ENCODE measurements at places on chromosomes 7 and 10. TPM values are rescaled to one million over a fixed set of nuclear protein-coding genes. Genes with fewer than 3 reads are reported as not detected.

Gene PTPRN2
- total RNA-seq, result 12.7 TPM

DNA sequence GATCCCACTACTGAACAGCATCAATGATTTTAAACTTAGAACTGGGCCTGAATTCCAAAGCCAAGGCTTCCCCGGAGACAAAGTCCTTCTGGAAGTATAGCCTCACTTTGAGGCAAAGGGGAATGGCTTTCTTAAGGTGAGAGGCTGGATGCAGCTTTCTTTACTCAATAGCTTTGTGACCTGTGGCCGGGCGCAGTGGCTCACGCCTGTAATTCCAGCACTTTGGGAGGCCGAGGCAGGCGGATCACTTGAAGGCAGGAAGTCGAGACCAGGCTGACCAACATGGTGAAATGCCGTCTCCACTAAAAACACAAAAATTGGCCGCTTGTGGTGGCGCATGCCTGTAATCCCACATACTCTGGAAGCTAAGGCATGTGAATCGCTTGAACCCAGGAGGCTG, 3.2 kb upstream of the FGFR2 start:
- DNase-seq, result no peak

DNA sequence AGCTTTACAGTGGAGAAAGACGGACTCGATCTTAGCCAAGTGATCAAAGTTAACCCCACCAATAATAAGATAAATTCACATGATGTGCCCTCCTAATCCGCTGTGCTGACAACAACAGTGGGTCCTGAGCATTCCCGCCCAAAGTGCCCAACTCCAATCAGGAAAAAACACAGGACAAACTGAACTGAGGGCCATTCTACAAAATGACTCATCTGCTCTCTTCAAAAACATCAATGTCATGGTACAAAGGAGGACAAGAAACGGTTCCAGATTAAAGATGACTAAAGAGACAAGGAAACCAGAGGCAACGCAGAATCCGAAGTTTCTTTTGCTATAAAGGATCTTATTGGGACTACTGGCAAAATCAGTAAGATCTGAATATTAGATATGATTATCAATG, 79.4 kb downstream of the CTBP2 start:
- no peak for DNase-seq

- peak; percentile 81 for DNase-seq
Measured at GRCh38 chr7:16989811-16990413, 108.1 kb upstream of the AGR3 start.

- DNase-seq, result no peak
Measured at GRCh38 chr7:151425670-151426440, 14.1 kb downstream of the CRYGN start.

DNA sequence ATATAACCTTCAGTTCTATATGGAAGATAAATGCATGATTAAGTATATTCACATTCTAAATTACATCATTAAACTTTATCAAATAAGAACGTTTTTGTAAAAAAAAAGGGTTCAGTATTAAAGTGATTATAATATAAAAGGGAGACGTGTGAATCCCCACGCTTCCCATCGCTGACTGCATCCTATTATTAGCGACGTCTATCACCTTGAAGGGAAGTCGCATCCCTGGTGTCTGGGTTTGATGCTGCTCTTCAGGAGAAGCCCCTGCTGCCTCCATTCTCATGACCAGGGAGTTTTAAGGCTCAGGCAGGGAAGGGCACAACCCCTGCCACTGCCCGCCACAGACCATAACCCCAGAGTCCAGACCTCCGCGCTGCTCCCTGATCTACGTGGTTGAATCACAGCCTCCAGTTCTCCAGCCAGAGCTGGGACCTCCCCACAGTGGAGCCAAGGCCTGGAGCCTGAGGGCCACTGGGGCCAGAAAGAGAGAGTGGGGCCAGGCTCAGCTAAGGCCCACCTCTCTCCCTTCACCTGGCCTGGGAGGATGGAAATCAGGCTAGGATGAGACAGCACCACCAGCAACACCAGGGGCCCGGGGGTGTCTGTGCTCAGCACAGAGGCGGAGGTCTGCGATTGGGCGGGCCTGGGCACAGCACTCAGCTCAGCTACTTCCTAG, 130.6 kb downstream of the TCERG1L start:
- peak; percentile 18 for DNase-seq

GRCh38 chr7:28145931-28146330, 34.7 kb downstream of the JAZF1 start:
- no peak for DNase-seq

- no peak for DNase-seq
Measured at GRCh38 chr7:143426479-143427142, 16.6 kb upstream of the TAS2R60 start.

- DNase-seq, result no peak
Measured at GRCh38 chr7:108120933-108121332, 9.2 kb downstream of the LAMB4 start.

DNA sequence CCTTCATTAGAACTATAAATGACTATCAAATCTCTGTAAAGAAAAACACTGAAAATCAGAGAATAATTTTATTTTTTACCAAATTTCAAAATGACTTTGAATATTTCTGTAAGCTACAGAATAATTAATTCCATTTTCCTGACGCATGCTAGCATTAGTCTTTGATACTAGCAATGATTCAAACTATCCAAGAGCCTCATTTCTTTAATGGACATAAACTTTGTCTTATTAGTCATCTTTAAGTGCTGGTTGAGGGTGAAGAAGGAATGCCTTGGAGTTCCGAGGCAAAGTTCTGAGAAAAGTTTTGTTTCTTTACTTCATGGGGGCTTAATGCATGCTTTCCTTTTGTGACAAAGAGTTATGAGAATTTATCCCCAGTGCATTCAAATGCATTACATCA, 137.3 kb downstream of the AGMO start:
- no peak for DNase-seq

- no peak for DNase-seq
Measured at GRCh38 chr7:128434413-128435326, 21.0 kb upstream of the HILPDA start.

- DNase-seq, result no peak
Measured at GRCh38 chr10:9579110-9579705, 1438.5 kb upstream of the CELF2 start.

DNA sequence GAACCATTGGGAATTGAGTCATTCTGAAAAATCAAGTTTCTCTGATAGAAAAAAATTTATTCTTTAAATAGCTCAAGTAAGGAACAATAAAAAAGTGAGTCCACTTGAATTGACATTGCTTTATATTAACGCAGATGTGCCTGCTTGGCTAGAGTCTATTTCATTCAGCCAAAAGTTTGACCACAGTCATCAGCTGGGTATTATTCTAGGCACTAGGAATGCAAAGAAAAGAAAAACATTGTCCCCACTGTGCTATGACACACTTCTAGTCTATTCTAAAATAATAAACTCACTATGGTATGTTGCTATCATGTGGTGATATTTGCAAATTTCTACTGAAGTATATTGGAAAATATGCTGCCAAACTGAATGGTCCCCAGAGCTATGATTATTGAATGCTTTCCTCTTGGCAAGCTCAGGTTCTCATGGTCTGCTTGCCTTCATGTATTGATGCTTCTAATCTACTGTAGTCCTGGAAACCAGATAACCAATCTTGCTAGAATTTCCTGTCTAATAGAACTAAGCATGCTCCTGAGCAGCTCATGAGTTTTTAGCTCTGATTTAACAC, 8.3 kb downstream of the SFRP4 start:
- no peak for DNase-seq

DNA sequence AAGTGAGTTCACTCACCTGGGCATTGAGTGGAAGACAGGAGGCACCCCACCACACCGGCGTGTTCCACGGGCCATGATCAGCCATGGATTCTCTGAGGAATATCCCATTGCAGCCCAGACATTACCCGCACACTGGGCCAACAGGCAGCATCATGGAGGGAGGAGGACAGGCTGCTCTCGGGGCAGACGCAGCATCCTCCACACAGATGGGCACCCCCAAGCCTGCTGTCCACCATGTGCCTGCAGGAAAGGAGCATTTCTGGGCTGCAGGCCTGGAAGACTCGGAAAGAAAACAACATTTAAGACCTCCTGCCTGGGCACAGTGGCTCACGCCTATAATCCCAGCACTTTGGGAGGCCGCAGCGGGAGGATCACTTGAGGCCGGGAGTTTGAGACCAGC, 71.0 kb upstream of the SH2B2 start:
- no peak for DNase-seq

Gene FAM25A
- total RNA-seq, result not detected

DNA sequence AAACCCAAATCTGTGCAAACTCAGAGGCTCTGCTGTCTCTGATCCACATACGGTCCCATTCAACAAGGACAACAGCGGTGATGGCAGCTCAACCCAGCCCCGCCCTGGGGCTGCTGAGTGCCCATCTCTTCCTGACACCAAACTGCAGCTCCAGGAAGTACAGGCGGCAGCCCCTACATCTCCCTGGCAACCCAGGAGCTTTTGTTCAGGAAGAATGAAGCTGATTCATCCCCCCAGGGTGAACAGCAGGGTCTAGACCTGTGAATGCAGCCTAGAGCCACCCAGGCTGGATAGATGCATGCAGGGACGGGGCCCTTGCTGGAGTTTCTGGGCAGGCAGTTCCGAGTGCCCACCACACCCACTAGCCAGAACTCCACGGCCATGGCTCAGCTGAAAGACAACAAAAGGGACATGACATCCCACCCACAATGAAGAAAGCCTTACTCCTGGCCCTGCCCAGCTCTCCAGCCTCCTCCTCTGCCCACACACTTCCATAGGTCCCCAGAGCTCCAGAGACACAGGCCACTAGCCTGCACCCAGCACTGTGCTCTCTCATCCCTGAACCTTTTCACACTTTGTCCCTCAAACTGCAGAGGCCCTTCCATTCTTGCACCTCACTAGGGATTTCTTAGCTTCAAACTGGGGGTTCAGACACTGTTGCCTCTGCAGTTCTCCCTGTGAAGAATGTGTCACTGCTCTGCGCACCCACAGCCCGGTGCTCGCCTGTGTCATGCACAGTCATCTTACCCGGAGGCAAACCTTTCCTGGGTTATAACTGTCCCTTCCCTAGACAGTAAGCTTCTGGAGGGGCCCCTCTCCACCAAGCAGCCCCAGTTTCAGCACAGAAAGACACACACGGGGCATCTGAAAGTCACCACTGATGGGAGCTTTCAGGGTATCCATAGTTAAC, 99.1 kb downstream of the GRID1 start:
- peak; percentile 28 for DNase-seq

DNA sequence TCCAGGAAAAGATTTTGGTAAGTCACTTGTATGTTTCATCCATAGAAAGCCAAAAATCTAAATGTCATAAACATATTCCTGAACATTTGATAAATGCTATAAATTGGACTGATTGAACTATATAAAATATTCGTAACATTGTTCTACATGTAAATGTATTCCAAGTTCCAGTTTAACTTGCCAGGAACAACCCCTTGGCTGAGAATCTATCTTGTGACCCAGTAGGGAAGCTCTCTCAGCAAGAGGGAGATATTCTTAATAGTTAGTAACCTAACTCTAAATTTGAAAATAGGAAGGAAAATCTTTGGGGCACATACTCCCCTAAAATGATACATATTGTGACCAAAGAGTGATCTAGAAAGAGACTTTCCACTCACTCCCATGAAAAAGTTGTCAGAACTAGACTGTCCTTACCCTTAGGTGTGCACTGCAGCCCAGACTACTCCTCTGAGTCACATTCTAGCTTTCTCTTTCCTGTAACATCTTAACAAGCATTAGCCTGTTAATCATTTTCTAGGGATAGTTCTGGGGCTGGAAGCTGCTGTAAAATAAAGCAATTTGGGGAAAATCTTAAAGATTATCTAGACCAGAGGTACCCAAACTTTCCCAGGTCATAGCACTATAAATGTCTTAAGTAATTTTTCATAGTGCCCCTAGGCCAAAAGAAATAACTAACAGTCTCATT, 73.7 kb upstream of the SKAP2 start:
- DNase-seq, result no peak

- DNase-seq, result no peak
Measured at GRCh38 chr7:47218378-47219176, 363.3 kb downstream of the TNS3 start.

- DNase-seq, result peak; percentile 44
Measured at GRCh38 chr10:49089557-49090188, 25.6 kb downstream of the VSTM4 start.

Gene HSPA14
- 10.2 TPM for total RNA-seq

DNA sequence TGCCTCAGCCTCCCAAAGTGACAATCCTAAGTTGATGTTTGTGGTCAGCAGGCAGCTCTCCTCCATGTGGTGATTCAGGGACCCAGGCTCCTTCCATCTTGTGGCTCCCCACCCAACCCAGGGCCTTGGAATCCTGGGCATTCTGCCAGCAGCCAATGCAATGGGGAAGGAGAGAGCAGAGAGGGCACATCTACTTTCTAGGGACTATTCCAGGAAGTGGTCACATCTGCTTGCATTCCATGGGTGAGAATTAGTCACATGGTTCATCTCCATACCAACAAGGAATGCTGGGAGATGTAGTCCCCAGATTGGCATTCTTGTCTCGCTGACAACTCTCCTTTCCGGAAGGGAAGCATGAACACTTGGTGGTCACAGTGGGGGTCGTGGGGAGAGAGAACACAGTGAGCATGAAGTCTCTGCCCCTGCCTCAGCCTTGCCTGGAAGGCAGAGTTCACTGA, 9.9 kb upstream of the SRRM3 start:
- no peak for DNase-seq

DNA sequence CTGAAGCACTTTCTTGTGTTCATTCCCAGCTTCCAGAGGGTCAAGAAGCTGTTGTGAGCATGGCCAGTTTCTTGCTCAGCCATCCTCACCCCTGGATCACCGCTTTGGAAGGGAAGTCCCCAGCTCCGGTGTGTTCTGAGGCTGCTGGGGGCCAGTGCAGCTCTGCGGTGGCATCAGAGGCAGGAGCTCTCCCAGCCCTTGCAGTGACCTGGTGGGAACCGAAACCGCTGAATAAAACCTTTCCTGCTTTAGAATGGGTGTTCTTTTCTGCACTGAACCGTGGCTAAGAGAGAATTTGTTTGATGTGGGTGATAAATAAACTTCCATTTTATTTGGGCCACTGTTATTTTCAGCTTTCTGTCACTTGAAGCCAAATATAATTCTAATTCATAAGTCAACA, 450.9 kb upstream of the VSTM2A start:
- DNase-seq, result no peak

GRCh38 chr10:96716390-96716789, 3.9 kb downstream of the PIK3AP1 start:
- no peak for DNase-seq

DNA sequence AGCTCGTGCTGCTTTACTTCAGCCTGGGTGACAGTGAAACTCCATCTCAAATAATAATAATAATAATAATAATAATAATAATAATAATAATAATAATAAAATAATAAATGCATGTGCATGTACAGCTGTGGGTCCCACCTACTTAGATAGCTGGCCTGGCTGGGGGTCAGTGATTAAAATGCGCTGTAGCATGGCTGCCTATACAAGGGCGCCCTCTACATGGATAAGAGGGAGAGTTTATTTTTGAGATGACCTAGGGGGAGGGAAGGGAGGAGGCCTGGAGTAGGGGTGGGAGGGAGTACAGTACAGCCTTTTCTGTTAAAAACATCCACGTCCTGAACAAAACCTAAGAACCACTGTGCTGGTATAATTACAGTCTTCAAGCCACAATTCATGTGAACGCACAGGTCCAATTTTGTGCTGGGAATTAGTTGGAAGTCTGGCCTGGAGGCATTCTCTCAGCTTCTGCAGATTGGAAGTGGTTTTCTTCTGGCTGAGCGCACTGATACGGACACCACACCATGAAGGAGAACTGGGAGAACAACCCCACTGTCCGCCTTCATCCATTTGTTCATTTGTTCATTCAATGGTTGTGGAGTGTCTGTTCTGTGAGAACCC, 146.5 kb downstream of the TMEM178B start:
- no peak for DNase-seq

- DNase-seq, result no peak
Measured at GRCh38 chr10:36367362-36367761, 725.3 kb upstream of the FZD8 start.
